ENCODE measurements at places on chromosomes 7 and 10. TPM values are rescaled to one million over a fixed set of nuclear protein-coding genes. Genes with fewer than 3 reads are reported as not detected.
A peak's percentile ranks its signal among the peaks of the same experiment; 100 is the strongest.

DNA sequence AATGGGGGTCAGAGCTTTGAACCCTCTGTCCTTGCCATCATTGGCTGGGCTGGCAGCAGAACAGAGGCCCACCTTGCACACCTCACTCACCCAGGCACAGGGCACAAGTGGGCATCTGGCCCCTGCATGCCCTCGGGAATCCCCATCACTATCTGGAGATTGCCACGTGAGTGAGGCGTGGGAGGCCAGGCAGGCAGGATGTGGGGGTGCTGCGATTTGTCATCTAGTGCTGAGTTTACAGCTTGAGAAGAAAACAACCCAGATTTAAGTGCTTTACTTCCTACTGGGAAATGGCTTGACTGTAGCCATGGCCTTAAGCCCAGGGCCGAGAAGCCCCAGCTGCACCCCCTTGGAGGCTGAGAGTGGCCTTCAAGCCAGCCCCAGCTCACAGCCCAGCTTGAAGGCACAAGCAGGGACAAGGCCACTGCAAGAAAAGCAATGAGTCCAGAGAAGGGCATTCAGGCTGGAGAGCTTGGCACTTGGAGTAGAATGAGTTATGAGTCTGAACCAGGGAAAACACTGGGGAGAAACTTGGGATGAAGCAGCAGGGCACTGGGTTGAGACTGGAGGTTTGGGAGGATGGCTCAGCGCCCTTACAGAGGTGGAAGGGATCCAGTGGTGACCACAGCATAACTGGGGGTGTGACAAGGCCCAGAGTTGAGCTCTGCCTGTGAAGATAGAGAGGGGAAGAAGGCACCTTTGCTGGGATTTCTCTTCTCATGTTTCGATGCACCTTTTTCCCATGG is 123.0 kb downstream of the CXCL12 start:
- no peaks in the 10 kb centered on the region for H3K4me1 ChIP-seq
- DNase-seq = no peak
- no peaks in the 10 kb centered on the region for H3K27me3 ChIP-seq
- no peaks in the 10 kb centered on the region for H3K36me3 ChIP-seq

DNA sequence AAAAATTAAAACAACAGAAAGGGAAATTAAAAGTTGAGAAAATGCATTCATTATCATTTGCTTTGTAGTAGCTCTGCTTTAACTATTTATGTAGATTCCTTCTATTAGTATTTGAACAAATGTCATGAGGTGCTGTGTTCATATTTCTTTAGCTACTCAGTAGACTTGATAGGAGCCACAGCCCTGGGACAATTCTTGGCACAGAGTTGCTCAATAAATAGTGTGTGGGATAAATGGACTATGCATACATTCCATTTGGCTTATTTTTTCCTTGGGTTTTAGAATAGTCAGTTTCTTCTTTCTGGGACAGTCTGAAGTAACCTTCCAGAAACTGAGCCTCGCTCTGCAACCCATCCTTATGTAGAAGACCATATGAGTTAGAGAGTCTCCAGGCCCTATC is 13.4 kb downstream of the RPP30 start:
- no peak overlapping the region for H3K27ac ChIP-seq
- H3K4me1 ChIP-seq = no peaks in the 10 kb centered on the region
- peaks cover 33% of the 10 kb centered on the region for H3K36me3 ChIP-seq
- no peak overlapping the region for H3K4me3 ChIP-seq
- DNase-seq = no peak

- no peaks in the 10 kb centered on the region for H3K36me3 ChIP-seq
- H3K4me1 ChIP-seq = no peaks in the 10 kb centered on the region
- DNase-seq = no peak
- H3K4me3 ChIP-seq = no peak overlapping the region
- no peaks in the 10 kb centered on the region for H3K27me3 ChIP-seq
Measured at GRCh38 chr7:101595246-101595645, 33.9 kb downstream of the MYL10 start.

- H3K27me3 ChIP-seq = no peaks in the 10 kb centered on the region
- H3K36me3 ChIP-seq = no peaks in the 10 kb centered on the region
- DNase-seq = no peak
- no peaks in the 10 kb centered on the region for H3K4me1 ChIP-seq
Measured at GRCh38 chr7:10677211-10677610, 296.5 kb upstream of the PHF14 start.

UBE3C gene
- total RNA-seq = 55.7 TPM

GCK gene
- total RNA-seq = not detected

DNA sequence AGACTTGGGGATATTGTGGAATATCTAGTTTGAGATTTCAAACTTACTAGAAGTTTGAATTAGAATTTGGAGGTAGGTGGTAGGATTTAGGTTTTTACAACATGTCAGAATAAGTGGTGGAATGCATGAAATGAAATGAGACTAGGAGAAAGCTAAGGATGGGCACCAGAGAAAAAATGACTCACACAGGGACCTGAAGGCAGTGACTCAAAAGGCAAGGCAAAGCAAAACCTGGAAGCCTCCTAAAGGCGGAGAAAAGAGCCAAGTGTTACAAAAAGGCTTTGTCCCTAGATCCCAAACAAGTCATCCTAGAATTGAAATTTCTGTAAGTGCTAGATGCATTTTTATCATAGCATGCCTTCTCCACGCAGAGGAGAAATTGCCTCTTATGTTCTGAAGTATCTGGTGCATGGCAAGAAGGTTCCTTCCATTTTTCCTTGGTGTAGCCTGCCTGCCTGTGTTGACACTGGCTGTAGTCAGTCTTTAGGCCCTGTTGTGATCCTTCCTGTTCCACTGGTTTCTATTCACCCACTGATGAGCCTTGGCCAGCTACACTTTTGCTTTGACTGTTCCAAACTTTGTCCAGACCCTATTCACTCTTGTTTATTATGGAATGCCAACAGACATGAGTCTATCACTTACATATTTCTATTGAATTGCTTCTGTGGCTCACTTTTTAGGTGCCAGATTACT is 109.3 kb downstream of the ETV1 start:
- no peak overlapping the region for H3K4me3 ChIP-seq
- H3K27me3 ChIP-seq = no peaks in the 10 kb centered on the region
- H3K27ac ChIP-seq = no peak overlapping the region
- H3K4me1 ChIP-seq = no peaks in the 10 kb centered on the region
- no peaks in the 10 kb centered on the region for H3K36me3 ChIP-seq

GRCh38 chr7:133477791-133478190 is 224.9 kb downstream of the EXOC4 start:
- no peaks in the 10 kb centered on the region for H3K27me3 ChIP-seq
- H3K4me1 ChIP-seq = peaks cover 15% of the 10 kb centered on the region
- peaks cover 11% of the 10 kb centered on the region for H3K36me3 ChIP-seq
- H3K27ac ChIP-seq = no peak overlapping the region
- DNase-seq = no peak

TAF5 gene
- total RNA-seq = 13.1 TPM

DNA sequence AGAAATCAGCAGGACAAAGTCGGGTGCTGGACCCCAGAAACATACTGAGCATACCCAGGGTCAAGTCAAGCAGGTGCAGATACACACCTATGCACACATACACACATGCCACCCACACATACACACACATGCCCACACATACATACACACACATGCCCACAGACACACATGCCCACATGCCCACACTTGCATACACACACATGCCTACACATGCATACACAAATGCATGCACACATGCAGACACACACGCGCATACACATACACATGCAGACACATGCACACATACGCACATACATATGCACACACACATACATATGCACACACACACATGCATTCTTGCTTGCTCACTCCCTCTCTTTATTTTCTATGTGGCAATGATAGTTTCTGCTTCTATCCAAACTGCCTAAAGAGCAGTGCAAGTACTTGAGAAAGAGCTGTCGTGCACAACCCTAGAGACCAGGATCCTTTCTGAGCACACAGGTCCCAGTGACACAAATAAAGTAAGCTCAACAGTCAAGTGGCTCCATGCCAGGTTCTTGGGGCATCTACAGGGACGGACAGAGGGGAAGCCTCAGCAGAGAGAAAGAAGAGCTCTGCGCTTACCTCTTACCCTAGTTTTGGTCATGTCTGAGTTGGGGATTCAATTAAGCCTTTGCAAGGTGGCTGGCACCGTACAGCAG is 83.7 kb downstream of the EBF3 start:
- DNase-seq = no peak
- no peaks in the 10 kb centered on the region for H3K4me1 ChIP-seq
- H3K4me3 ChIP-seq = no peak overlapping the region
- H3K36me3 ChIP-seq = no peaks in the 10 kb centered on the region
- no peak overlapping the region for H3K27ac ChIP-seq

GRCh38 chr10:84353052-84353803 is 24.8 kb downstream of the CCSER2 start:
- no peak overlapping the region for H3K4me3 ChIP-seq
- peaks cover 43% of the 10 kb centered on the region for H3K4me1 ChIP-seq
- DNase-seq = no peak
- no peaks in the 10 kb centered on the region for H3K27me3 ChIP-seq
- H3K27ac ChIP-seq = no peak overlapping the region

DNA sequence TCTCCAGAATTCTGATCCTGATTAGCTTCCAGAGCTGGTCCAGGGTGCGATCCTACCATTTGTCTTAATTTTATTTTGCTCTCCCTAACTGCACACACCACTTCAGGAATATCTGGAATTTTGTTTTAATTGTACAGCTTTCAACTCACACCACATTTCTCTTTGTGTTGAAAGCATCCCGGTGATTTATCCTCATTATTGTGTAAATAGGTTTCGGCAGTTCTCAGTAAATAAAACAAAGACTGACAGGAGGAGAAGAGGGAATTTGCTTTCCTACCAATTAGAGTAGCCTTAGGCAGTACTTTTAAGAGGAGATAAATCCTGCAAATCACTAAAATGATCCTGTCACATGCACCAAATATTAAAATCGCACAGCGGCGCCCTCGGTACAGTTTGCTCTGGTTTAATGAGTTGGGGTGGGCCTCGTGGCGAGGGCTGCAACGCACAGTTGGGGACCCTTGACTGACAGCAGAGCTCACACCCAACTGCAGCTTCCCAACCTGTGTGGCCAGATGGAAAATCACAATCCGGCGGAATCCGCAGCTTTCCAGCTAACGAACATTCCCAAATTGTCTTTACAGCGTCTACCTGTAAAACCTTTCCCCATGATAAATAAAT is 62.6 kb downstream of the EBF3 start:
- no peaks in the 10 kb centered on the region for H3K4me1 ChIP-seq
- H3K27ac ChIP-seq = no peak overlapping the region
- H3K36me3 ChIP-seq = no peaks in the 10 kb centered on the region
- H3K27me3 ChIP-seq = peaks cover 10% of the 10 kb centered on the region
- no peak overlapping the region for H3K4me3 ChIP-seq

- DNase-seq = no peak
- peaks cover 46% of the 10 kb centered on the region for H3K4me1 ChIP-seq
- no peak overlapping the region for H3K27ac ChIP-seq
- H3K4me3 ChIP-seq = no peak overlapping the region
- H3K36me3 ChIP-seq = peaks cover 34% of the 10 kb centered on the region
- H3K27me3 ChIP-seq = no peaks in the 10 kb centered on the region
Measured at GRCh38 chr7:66118603-66119002, 4.0 kb downstream of the CRCP start.

DNA sequence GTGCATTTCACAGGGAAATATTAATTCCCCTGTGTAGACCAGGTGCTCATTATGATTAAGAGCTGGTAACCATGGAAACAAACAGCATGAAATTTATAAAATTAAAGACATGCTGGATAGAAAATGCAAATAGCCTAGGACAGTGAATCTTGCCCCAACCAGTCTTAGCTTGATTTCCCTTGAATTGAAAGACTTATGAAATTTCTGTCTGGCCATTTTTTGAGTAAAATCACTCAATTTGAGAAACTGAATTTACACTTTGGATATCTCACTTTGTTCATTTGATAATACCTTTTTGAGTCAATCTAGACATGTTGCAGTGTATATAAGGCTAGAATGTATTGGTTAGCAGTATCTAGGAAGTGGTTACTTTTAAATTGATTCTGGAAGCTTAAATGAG is 4.4 kb upstream of the SMIM30 start:
- H3K27me3 ChIP-seq = no peaks in the 10 kb centered on the region
- peaks cover under 1% of the 10 kb centered on the region for H3K36me3 ChIP-seq
- peaks cover 34% of the 10 kb centered on the region for H3K4me1 ChIP-seq

PLXNA4 gene
- total RNA-seq = 1.4 TPM

GATA3 gene
- 112 TPM for total RNA-seq

GRCh38 chr7:31104361-31105255 is 52.5 kb downstream of the ADCYAP1R1 start:
- H3K4me1 ChIP-seq = no peaks in the 10 kb centered on the region

- H3K27ac ChIP-seq = no peak overlapping the region
- no peaks in the 10 kb centered on the region for H3K36me3 ChIP-seq
- no peak overlapping the region for H3K4me3 ChIP-seq
- H3K4me1 ChIP-seq = no peaks in the 10 kb centered on the region
- DNase-seq = no peak
Measured at GRCh38 chr10:23253780-23254179, 61.7 kb downstream of the PTF1A start.

PTN gene
- not detected for total RNA-seq

GRCh38 chr10:48282829-48283228 is 8.3 kb upstream of the FRMPD2 start:
- peaks cover 33% of the 10 kb centered on the region for H3K27me3 ChIP-seq
- no peak overlapping the region for H3K27ac ChIP-seq

DNA sequence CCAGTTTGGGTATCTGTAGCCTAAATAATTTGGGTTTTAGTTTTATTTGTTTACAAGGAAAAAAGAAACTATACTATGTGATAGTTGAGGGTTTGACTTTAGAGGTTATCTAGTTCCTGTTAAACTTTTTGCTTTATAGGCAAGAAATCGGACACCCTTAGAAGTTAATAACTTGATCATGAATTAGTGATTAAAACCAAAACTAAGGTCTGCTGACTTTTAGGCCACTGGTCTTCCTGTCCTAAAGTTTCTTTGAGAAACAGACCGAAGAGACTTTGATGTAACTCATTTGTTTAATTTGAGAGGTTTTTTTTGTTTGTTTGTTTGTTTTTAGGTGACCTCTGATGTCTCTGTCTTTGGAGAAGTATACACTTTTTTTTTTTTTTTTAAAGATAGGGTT is 59.7 kb downstream of the PHTF2 start:
- H3K27ac ChIP-seq = peak overlapping the region; percentile 44
- peaks cover 39% of the 10 kb centered on the region for H3K36me3 ChIP-seq
- H3K27me3 ChIP-seq = no peaks in the 10 kb centered on the region
- no peak overlapping the region for H3K4me3 ChIP-seq
- no peak for DNase-seq
- peaks cover 24% of the 10 kb centered on the region for H3K4me1 ChIP-seq

DNA sequence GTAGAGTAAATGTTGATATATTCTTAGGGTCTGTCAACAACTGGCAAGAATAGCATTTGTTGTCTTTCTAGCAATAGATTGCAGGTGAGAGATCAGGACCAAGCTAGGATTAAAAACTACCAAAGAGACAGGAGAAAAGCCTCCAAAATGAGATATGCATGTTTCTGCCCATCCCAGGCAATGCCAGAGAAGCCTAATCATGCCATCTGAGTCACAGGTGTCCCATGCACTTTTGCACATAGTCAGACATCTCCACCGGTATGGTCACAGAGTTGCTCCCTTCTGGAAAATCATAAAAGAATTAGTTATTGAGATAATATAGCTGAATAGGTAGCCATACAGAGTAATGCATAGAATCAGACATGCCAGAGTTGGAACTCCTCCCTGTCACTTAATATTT is 50.6 kb downstream of the PDK4 start:
- no peaks in the 10 kb centered on the region for H3K4me1 ChIP-seq
- DNase-seq = no peak

GRCh38 chr7:43308913-43309705 is 196.7 kb downstream of the HECW1 start:
- no peaks in the 10 kb centered on the region for H3K27me3 ChIP-seq
- no peak overlapping the region for H3K4me3 ChIP-seq
- DNase-seq = no peak
- H3K36me3 ChIP-seq = no peaks in the 10 kb centered on the region
- H3K27ac ChIP-seq = no peak overlapping the region

OR2A12 gene
- total RNA-seq = not detected

MYL10 gene
- total RNA-seq = not detected

THAP5 gene
- total RNA-seq = 28.8 TPM
